Eye (tissue), 1 donor: ENCODE measurements at places on chromosomes 3 and 15.

DNA sequence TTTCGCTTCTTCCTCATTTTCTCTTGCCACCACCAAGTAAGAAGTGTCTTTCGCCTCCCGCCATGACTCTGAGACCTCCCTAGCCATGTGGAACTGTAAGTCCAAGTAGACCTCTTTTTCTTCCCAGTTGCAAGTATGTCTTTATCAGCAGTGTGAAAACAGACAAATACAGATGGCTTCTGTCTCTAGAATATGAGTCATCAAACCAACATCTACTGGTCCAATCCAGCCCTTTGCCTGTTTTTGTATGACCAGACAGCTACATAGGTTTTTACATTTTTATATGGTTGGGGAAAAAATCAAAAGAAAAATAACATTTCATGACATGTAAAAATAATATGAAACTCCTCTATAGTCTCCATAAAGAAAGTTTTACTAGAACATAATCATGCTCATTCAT, 118.7 kb upstream of the PTPRG start:
- DNase-seq: no peak

DNA sequence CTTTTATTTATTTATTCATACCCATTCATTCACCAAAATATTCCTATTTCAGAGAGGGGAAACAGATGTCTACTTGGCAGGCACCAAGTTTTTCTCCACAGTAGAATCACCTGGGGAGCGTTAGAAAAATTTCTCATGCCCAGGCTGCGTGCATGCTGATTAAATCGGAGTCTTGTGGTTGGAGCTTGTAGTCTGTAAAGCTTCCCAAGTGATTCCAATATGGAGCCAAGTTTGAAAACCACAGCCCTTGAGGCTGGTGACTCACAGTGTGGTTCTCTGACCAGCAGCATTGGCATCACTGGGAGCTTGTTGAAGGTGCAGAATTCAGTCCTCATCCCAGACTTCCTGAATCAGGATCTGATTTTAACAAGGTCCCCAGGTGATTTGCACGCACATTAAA, 49.7 kb downstream of the PDHB start:
- DNase-seq: peak; percentile 59

- DNase-seq: no peak
Measured at GRCh38 chr3:10304905-10305304, 12.2 kb upstream of the GHRL start.

- DNase-seq: no peak
Measured at GRCh38 chr3:127669541-127670228, 3.1 kb upstream of the ABTB1 start.

DNA sequence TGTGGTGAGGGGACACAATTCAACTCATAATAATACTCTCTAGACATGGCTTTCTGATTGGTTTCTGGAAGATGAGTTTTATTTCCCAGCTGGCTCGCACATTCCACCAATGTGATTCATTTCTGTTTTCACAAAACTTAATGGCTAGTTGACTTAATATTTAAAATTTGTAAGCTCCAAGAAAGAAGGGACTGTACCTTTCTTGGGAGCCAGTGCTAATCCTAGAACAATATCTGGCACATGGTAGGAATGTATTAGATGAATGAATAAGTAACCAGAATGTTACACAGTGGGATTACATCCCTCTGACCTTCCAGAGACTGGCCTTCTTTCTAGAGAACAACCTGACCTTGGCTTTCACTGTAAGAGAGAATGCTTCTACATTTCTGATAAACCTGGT, 262.8 kb downstream of the RORA start:
- no peak for DNase-seq

- DNase-seq: no peak
Measured at GRCh38 chr3:15217841-15218267, 11.8 kb downstream of the CAPN7 start.

- DNase-seq: no peak
Measured at GRCh38 chr3:98532275-98532637, 478 bp downstream of the GPR15 start.

GRCh38 chr3:44647771-44648170, 761 bp upstream of the ZNF35 start:
- DNase-seq: no peak

DNA sequence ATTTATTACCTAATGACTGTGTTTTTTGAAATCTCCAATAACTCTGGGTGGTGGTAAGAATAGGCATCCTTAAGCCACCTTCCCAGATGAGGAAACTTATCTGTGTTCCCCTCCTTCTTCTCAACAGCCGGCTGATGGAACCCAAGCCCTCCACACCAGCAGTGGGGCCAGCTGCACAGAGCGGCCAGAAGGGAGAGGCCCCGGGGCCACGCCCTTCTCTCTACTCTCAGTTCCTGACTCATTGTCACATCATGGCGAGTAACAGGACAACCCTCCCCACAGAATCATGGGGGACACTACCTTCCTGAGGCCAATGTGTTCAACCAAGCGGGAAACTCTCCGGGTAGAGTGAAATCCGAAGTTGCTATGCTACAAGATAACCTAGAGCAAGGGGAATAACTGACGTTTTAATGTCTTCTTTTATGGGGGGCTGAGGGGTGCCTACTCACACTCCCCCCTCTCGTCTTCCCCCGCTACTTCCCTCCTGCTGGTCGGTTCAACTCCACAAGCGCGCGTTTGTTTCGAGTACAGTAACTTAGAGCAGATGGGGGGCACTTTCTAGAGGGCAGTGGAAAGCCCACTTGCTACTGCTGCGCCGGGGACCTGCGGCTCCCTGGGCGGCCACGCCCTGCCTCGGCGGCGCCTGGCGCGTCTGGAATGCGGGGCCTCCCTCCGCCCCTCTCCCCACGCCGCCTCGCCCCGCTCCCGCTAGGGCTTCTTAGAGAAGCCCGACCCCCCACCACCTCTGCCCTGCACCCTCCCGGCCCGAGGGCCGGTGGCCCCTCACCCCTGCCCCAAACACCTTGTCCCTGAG, 621 bp downstream of the ANXA2 start:
- peak; percentile 82 for DNase-seq

- no peak for DNase-seq
Measured at GRCh38 chr3:149003653-149004305, 12.4 kb downstream of the GYG1 start.

DNA sequence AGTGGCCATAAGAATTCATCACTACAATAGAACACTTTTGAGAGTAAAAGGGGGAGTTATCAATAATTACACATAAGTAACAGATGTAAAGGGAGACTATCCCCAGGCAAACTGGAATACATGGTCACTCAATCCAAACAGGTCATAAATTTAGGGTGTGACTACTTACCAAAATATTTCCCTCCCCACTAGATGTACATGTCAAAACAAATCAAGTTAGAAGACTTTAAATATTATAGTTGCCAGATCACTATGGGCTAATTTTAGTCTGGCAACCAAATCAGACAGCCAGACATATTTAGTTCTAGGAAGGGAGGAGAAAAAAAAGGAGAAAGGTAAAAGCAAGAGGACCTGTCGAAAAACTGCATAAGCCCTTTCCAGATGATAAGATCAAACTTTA, 23.1 kb downstream of the SLC24A5 start:
- DNase-seq: no peak

DNA sequence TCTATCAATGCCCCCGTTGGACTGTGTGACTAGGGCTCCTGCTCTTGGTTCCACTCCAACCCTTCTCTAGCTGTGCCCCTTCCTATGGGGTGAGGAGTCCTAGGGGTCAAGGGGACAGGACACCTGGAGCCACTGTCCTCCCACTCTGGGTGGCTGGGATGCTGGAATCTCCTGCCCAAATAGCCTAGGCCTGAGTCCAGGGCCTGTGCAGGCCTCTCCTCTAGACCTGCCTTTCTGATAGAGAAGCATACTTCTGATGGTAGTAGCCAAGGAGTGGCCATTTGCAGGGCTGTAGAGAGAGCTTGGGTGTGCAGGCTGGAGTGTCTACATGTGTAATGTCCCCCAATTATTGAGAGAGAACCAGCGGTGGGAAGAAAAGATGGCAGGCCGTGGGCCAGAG, 54.2 kb downstream of the ITGA11 start:
- no peak for DNase-seq

DNA sequence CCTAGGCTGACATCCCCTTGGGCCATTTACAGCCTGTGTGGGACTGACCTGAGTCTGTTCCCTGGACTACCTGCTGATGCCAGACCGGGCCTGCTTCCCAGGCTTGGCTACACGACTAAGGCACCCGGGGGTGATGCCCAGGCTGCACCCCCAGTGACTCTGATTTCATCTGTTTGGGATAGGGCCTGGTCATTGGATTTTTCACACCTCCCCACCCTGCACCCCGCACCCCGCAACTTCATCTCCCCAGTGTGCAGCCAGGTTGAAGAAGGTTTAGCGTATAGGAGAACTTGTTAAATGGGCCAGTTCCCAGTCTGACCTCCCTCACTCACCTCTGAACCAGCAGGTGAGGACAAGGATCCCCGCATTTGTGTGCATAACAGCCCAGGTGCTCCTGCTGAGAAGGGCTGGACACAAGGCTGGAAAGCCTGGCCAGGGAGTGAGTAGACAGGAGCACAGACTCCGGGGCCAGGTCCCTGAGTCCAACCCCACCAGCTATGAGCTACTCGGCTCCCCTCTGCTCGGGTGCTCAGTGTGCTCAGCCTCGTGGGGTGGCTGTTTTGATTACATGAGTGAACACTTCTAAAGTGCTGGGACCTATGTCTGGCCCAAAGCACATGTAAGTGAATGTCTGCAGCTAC, 18.5 kb downstream of the SLC6A20 start:
- DNase-seq: no peak
